BJ (cell line): ENCODE measurements at places on chromosomes 4 and X. TPM values are rescaled to one million over a fixed set of nuclear protein-coding genes. Genes with fewer than 3 reads are reported as not detected.

The SLC9A6 gene
- polyA plus RNA-seq: 6.3 and 12.0 TPM in 2 replicates

The LRIT3 gene
- 0.01 and 0.04 TPM in 2 replicates for polyA plus RNA-seq

The TBC1D19 gene
- 8.3 and 20.4 TPM in 2 replicates for polyA plus RNA-seq

The ABLIM2 gene
- polyA plus RNA-seq: 0.07 TPM in 1 of 2 replicates, not detected in the other

The DAPP1 gene
- not detected in 2 replicates for polyA plus RNA-seq
